ENCODE measurements at places on chromosomes 4 and X.

DNA sequence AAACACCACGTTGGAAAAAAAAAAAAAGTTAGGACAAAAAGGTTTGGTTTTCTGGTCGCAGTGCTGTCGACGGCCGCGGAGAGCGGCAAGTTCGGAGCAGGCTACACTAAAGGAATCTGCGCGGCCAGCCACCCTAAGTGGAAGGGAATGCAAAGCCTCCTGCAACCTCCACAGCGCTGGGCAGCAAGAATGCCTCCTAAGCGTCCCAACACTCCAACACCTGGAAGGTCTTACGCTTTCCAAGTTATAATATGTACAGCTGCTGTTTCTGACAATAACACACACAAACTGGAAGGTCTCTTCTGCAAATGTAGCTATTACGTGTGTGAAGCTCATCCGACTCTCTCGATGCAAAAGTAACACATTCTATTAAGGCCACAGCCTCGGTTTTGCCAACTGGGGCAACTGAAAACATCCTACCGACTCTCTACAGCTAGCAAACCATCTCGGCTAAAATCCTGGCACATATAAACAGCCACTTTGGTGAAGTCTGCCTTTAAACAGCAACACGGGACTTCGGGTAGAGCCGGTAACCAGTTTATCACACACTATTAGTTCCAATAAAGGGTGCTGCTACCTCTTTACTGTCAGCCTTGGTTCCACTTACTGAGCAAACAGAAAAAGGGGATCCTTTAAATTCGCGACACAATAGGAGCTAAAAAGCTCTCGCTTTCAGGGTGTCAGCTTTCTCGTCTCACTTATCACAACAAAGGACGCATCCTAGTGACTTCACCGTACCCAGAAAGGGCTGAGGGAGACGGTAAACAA, 895 bp downstream of the SMIM14 start:
- DNase-seq: no peak

GRCh38 chr4:184100297-184100885, 117.3 kb downstream of the ENPP6 start:
- no peak for DNase-seq

DNA sequence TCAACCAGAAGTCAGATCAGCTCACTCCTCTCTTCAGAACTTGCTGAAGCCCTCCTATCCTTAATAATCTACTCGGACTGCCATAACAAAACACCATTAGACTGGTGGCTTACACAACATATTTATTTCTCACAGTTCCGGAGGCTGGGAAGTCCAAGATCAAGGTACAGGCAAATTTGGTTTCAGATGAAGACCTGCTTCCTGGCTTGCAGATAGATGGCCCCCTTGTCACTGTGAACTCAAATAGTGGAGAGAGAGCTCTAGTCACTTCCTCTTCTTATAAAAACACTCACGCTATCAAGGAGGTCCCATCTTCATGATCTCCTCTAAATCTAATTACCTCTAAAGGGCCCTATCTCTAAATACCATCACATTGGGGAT, 125.1 kb downstream of the CAMK2D start:
- DNase-seq: no peak

DNA sequence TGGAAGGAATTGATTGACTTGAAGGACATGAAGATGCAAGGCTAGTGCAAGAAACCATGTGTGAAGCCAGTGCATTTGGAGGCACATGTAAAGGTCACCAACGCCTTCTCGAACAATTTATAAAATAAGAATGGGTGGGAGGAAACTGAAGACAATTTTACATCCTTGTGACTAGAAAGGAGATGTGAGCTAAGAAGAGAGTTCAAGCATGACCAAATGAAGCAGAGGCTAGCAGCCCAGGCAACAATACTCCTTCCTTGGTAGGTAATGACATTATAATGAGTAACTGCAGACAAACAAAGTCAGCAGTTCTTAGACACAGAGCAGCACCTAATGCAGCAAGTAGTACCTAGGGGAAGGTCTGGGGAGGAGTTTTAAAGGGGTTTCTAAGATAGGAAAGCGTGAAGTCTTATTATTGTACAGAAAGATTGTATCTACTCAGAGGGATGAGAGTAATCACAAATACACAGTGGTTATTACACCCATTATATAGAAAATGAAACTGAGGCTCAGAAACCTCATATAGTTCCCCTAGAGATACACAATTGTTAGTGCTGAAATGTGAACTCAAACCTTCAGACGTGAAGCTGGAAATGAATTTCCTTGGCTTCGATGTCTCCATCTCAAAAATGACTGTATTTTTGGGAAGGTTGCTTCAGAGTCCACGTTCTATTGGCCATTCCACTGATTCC, 56.1 kb downstream of the ATXN3L start:
- DNase-seq: no peak

GRCh38 chr4:22900876-22901275, 208.1 kb downstream of the GBA3 start:
- DNase-seq: no peak

DNA sequence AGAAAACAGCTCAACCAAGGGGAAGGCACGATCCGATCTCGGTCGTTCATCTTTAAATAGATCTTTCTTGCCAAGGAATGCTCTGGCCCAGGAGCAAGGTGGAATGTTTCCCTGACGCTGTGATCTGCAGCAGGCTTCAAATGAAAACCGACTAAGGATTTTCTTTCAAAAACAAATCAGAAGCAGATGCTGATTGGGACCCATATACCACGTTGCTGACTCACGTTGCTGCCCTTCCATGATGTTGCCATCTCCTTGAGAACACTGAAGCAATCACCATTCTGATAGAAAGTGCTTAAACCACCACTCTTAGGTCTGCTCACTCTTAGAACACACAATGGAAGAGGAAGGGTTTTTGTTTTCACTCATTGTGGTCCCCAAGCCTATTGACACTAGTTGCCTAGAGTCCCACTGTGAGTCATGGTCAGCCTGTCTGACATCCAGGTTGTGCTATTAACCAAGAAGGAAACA, 26.1 kb downstream of the LAMTOR3 start:
- no peak for DNase-seq

DNA sequence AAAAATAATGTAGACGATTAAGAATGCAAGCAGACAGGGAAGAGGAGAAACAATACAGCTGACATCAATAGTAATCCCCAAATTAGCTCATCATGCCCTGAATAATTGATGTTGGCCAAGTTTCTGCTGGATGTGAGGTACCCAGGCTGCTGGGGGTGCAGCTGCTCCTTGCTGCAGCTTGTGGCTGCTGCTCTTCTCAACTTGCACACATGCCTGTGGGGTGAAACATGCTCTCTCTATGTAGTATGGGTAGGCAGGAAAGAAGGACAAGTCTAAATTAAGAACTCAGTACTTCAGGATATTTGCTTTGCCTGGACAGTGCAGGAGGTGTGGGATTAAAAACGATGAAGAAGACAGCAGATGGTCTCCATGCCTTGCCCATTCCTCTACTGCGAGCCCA, 16.7 kb downstream of the EDA2R start:
- DNase-seq: no peak

- no peak for DNase-seq
Observed at GRCh38 chrX:136773648-136774047, 7.1 kb downstream of the ARHGEF6 start.

DNA sequence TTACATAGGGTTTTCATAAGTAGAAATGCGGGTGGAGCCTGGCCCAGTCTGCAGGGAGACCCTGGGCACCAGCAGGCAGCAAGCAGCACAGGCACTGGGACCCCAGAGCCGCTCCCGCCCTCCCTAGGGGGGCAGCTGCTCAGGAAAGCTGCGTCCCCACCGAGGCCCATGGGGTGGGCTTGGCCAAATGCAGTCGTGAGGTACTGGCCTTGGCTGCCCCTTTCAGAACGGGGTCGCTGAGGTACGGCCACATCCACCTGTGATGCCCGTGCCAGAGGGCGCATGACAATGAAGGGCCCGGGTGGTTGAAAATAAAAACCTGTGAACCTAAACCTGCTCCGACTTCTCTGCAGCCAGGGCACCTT, 16.7 kb downstream of the TMEM175 start:
- DNase-seq: no peak

- no peak for DNase-seq
Observed at GRCh38 chr4:163587867-163588266, 93.4 kb downstream of the TMA16 start.

DNA sequence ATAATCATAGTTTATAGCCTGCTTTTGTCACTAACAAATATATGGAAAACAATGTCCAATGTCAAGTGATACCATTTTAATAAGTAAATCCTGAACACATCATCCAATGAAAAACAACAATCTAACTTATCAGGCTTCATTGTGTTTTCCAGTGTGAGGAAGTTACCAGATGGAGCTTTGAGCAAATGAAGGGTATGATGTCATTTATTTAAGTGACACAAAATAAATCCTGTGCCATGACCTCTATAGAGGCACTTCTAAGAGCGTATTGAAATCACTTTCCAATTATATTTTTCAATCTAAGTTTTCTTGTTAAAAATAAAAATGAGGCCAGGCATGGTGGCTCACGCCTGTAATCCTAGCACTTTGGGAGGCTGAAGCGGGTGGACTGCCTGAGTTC, 48.2 kb upstream of the NMU start:
- no peak for DNase-seq

- DNase-seq: no peak
Observed at GRCh38 chr4:26418107-26418506, 72.2 kb downstream of the CCKAR start.

- DNase-seq: no peak
Observed at GRCh38 chr4:168558599-168558998, 61.7 kb downstream of the PALLD start.

All from NCI-H1048 (cell line).